ENCODE measurements at places on chromosomes 11 and 22.

DNA sequence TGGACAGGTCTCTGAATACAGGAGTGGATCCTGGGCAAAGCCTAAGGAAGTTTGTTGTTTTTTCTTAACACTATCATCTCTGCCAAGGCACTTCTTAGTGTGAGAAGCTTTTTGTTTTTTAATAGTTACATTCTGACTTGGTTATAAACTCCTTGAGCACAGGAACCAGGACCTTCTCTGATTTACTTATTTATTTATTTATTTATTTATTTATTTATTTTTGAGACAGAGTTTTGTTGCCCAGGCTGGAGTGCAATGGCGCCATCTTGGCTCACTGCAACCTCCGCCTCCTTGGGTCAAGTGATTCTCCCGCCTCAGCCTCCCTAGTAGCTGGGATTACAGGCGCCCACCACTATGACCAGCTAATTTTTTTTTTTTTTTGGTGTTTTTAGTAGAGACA is 11.0 kb downstream of the RNF185 start:
- no peak for DNase-seq

DNA sequence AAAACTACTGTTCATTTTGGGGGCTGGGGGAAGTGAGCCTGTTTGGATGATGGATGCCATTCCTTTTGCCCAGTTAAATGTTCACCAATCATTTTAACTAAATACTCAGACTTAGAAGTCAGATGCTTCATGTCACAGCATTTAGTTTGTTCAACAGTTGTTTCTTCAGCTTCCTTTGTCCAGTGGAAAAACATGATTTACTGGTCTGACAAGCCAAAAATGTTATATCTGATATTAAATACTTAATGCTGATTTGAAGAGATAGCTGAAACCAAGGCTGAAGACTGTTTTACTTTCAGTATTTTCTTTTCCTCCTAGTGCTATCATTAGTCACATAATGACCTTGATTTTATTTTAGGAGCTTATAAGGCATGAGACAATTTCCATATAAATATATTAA is 87.1 kb upstream of the BIRC3 start:
- no peak for DNase-seq

- no peak for DNase-seq
Measured at GRCh38 chr22:25546751-25547150, 17.7 kb upstream of the GRK3 start.

- DNase-seq, result no peak
Measured at GRCh38 chr11:69018924-69019323, 5.9 kb upstream of the MRGPRF start.

- no peak for DNase-seq
Measured at GRCh38 chr22:50151571-50152537, 18.7 kb upstream of the PANX2 start.

DNA sequence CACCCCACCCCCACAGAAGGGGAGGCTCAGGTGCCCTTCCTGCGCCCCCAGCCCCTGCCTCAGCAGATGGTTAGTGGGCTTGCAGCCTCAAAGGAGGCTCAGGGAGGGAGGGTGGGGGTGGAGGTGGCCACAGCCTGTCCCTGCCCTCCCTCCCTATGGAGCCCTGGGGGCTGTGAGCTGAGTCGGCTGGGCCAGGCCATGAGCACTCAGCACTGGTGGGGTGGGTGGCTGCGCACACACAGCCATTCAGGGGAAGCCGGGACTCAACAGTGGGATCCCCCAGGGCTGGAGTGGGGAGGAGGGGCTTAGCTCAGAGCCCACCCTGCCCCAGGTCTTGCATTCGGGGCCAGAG is 50.2 kb downstream of the FLRT1 start:
- DNase-seq, result no peak

GRCh38 chr11:721741-722345 is 15.8 kb downstream of the EPS8L2 start:
- no peak for DNase-seq

- DNase-seq, result no peak
Measured at GRCh38 chr11:85776951-85777602, 33.9 kb downstream of the SYTL2 start.

DNA sequence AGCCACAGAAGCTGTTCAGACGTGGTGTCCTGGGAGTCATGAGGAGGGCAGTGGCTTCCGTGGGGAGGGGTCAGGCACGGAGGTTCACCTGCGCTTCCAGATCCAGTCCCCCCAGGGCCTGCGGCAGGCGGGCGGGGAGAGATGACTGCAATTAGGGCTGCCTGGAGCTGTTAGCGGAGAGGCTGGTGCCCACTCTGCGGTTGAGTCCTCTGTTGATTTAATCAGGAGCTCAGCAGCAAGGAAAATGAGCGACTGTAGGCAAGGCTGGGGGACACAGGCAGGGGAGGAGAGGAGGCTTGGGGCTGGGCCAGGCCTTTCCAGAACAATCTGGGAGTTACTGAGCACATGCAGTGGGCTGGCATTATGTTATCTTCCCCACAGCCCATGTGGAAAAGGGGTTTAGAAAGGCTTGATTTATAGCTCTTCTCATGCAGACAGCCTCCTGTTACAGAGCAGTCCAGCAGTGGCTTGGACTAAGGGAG is 13.1 kb downstream of the PLCB3 start:
- DNase-seq, result no peak

DNA sequence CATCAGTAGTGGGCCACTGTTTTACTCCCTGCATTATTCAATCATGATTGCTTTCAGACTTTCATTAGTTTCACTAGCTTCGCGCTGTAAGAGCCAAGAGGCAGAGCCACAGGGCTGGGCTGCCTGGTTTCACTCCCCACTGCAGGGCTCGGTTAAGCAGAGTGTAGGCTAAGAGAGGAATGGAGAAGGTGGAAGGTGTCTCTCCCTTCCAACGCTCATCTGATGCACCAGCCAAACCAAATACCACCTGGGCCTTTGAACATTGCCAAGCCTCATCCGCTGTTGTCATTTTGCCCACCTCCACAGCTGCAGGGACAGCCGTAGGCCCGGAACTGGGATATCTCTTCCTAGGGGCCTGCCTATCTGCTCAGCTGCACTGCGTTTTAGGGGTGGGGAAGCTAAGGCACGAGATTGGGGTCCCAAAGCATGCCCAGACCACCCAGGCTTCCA is 480 bp upstream of the SMARCB1 start:
- no peak for DNase-seq

DNA sequence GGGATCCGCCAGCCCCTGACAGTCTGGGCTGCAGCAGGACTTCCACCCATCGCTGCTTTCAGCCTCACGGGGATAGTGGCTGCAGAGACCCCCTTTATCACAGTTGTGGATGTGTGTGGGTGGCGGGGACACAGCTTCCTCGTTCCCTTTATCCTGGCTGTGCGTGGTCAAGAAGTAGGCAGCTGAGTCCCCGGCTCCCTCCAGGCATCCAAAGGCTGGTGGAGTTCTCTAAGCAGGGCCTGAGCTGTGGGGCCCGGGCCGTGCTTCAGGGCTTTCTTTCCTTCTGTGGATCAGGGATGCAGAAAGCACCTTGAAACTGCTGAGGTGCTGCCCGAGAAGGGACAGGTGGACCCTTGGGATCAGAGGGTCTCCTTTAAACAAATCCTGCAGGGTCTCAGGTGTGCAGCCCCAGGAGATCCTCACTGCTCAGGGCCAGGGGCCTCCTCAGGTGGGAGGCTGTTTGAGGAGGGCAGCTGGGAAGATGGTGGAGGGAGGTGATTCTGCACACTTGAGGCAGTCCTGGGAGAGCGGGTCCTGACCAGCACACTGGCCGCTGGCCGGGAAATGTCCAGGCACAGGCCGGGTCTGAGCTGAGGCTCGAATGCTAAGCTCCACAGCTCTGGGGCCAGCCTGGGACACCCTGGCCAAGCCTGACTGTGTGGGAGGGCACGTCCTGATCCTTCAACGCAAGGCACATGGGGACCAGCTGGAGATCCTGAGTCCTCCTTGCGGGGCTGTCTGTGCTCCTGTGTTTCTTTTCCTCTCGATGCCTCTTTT is 1024.3 kb downstream of the BRD1 start:
- no peak for DNase-seq

DNA sequence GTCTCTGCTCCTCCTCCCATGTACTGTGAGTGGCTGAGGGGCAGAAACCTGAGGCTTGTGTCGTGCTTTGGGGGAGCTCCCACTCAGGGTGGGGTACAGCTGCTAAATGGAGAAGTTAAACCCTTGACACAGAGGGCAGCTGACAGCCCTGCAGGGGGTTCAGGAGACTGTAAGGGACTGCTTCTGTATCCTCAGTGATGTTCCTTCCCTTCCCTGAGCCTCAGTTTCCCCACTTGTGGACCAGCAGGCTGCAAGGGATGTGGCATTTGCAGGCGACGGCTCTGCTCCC is 15.6 kb downstream of the SYNGR1 start:
- DNase-seq, result no peak

- no peak for DNase-seq
Measured at GRCh38 chr22:35523167-35523947, 17.3 kb upstream of the RASD2 start.

- no peak for DNase-seq
Measured at GRCh38 chr11:94455861-94456260, 37.8 kb downstream of the MRE11 start.

- no peak for DNase-seq
Measured at GRCh38 chr11:6612213-6613041, at the start of gene TAF10. Gene TAF10, minus strand, starts transcription at chr11:6612216. Its CDS starts 27 bp downstream, at chr11:6612189.

GRCh38 chr11:86793307-86793706 is 7.0 kb upstream of the PRSS23 start:
- no peak for DNase-seq

- no peak for DNase-seq
Measured at GRCh38 chr11:47986742-47987141, 6.4 kb downstream of the PTPRJ start.

GRCh38 chr11:16843294-16843693 is 104.8 kb downstream of the C11orf58 start:
- no peak for DNase-seq

DNA sequence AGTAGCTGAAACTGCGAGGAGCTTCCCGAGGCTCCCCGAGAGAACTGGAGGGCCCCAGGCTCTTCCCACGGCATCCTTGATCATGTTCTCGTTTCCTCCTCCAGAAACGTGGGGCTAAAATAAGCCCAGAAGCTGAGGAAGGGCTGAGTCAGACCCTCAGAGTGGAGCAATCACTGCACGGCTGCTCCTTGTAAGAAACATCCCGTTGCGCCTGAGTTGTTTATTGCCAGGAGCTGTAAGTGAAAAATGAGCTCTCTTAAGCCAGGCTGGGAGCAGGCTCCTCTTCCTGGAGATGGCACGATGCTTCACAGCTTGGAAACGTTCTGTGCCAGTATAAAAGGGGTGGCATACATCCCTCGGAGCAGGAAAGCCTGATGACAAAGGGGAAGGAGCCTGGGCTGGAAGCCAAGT is 47.3 kb upstream of the SYN3 start:
- no peak for DNase-seq

DNA sequence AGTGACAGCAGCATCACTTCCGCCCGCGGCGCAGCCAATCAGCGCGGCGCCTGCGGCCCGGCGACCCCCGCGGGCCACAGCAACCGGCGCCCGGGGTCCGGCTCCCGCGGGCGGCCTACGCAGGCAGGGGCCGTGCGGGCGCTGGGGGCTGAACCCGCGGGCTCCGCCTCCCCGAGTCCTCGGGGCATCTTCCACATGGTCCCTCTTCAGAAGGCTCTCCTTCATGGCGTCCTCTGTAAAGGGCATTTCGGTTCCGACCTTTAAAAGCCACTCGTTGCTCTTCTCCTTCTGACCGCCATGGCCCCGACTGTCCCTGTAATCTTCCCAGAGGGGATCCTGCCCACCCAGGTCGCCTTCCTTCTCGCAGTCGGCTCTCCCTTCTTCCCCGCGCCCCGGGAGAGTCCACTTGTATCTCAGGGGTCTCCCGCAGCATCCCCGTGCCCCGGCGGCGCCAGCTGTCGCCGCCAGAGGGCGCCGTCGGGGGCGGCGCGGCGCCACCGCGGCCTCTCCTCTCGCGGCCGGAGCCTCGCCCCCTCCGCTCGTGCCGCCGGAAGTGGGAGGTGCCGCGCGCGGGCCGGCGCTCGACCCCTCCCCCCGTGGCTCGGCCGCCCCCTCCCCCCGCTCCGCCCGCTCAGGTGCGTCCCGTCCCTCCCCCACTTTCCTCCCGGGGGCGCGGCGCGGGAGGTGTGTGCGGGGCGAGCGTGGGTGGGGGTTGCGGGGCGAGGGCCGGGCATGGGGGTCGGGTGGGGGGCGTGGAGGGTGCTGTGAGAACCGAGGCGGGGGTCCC is at the start of gene RNF214:
Gene RNF214 (plus strand): TSS at position 580 of the 787 bp plus-strand sequence. CDS start 1,602 bp downstream, outside the sequence.
- DNase-seq, result peak; percentile 78

- DNase-seq, result no peak
Measured at GRCh38 chr11:96307776-96308140, 35.2 kb downstream of the MAML2 start.

GRCh38 chr22:41787331-41787730 is 13.1 kb upstream of the CCDC134 start:
- no peak for DNase-seq

DNA sequence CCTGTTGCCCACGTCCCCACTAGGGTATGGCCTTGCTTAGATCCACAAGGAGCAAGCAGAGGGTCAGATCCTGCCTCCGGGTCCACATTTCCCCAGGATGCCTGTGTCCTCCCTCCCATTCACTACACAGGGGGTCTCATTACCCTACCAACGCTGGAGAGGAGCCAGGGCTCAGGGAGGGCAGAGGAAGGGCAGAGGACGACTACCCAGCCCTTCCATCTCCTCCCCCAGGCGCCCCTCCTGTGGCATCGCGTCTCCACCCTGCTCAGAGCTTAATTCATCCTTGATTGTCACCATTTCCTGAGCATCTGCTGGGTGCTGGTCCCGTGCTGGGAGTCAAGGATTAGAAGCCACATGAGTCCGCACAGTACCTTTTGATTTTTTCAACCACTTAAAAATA is 5.0 kb downstream of the NFAM1 start:
- DNase-seq, result no peak

- peak; percentile 23 for DNase-seq
Measured at GRCh38 chr11:57566905-57567514, 462 bp downstream of the UBE2L6 start.

DNA sequence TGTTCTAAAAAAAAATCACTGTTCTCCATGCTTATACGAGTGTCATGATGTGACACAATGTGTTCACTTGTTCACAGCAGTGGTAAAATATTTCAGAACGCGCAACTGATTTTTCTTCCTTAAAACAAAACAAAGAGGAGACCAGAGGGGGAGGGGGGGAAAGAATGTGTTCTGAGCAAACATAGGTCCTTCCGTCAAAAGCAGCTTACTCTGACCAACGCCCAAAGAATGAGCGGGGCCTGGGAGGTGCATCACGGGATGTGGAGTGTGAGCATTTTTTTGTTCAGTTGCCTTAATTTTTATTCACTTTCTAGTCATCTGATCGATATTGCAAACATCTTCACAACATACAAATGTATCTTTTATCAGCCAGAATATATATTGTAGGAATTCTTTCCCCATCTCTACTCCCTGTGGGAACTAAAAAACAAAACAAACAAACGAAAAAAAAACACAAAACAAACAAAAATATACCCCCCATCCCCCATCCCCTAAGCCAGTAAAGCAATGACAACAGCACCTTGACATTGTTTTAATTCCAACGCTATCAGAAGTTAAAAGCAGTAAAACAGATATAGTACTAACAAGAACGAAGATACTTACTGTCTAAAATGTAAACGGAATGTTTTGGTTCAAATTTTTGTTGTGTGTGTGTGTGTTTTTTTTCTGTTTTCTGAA is 43.3 kb downstream of the BDNF start:
- no peak for DNase-seq

DNA sequence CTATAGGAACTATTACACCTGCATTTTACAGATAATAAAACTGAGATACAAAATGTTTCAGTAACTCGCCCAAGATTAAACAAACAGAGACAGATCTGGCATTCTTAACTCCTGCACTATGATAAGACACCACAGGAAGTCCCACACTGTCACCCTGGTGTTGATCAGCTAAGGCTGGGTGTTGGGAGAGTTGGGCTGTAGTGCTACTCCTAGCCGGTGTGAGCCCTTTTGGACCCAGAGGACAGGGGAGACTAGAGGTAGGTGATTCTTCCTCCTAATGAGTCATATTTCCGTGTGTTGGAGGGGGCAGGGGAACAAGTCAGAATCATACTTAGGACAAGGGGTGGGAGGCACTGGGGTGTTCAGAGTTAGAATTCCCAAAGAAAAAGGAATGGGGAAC is 353.2 kb upstream of the TENM4 start:
- DNase-seq, result no peak

Measured in left renal cortex interstitium (tissue), 4 donors.